NCI-H2081 (cell line): ENCODE measurements at places on chromosomes 5 and 9.

DNA sequence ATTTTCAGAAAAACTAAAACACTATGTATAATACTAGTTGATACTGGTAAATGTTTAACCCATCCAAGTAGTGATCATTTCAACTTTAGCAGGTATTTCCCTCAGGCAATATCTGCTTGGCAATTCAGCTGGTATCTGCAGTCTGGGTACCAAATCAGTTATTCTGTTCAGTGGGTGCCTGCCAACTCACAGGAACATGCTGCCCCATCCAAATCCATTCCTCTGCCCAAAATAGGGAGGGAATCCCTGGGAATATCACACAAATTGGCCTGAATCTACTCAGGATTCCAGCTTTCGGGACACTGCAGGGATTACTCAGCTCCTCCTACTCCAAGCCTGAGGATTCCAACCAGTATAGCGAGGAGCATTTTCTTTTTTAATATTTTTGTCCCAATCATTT is 61.7 kb upstream of the PDE4D start:
- DNase-seq: no peak

- DNase-seq: no peak
Observed at GRCh38 chr5:154288145-154288544, 97.6 kb downstream of the GALNT10 start.

GRCh38 chr5:161549106-161549505 is 2.6 kb upstream of the GABRB2 start:
- no peak for DNase-seq

DNA sequence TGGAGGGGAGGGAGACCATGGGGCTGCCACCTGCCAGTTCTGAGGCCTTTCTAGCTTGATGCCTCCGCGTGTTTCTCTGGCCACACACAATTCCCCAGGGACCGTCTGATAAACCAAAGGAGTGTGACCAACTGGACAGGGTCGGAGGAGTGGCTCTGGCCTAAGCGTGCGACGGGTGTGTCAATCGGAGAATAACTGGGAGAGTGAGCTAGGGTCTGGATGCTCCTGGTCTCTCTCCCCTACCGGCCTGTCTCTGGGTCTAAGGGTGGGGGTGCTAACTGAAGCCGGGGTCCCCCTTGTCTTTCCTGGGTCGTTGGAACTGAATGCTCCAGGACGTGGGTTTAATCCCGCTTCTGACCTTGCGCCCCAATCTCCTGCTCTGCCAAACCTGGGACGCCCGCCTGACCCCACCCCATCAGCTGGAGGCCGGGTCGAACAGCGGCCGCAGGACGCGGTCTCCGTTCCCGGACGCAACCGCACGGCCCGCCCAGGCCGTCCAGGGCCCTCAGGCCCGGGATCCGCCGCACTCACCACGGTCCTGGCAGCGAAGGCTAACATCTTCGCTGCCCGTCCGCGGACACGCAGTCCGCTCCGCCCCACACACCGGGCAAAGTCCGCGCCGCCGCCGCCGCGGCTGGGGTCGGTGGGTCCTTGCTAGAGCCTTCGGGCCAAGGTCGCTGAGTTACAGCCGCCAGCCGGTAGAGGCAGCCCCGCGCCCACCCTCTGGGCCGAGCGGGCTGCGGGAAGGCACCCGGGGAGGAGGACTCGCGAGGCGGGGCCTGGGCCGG is 447 bp downstream of the CRAT start:
- no peak for DNase-seq

DNA sequence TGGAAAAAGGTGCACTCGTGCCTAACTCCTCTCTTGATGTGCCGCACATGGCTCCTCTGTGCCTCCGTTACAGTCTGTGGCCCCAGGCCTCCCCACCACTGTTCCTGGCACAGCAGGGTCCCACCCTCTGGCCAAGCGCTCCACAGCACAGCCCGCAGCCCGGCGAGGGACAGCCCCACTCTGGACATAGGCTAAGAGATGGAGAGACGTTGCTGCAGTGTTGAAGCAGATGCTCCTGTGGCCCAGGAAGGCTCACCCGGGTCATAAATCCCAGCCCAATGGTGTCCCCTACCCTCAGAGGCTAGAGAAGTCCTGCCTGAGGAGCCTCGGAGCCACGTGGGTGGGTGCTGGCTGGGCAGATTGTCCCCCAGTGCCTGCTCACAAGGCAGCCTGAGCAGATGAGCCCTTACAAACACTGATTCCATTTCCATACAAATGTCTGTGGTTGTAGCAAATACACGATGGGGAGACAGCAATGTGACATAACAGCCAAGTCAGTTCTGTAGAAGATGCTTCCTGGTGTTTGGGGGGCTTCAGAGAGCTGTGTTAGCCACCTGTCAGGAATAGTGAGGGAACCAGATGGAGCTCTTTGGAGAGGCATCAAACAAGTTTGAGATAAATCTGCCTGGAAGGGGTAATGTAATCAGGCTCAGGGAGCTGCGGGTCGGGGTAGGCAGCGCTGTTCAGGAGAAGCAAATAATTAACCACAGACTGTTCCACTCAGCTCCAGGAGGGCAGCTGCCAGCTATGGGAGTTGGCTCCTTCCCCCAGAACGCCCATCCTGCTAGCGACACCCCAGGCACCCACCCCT is 41.7 kb downstream of the C5orf15 start:
- DNase-seq: no peak

GRCh38 chr9:130689937-130690700 is 3.5 kb upstream of the EXOSC2 start:
- DNase-seq: peak; percentile 66
